Stimulated activated CD8-positive, alpha-beta memory T cell treated with anti-CD3 and anti-CD28 coated beads, Interleukin-4, amount 100 ng/mL, for 1 hour (primary cell): ENCODE measurements at places on chromosomes 12 and 14.

- no peak for DNase-seq
Measured at GRCh38 chr12:6207259-6207925, 7.2 kb downstream of the CD9 start.

DNA sequence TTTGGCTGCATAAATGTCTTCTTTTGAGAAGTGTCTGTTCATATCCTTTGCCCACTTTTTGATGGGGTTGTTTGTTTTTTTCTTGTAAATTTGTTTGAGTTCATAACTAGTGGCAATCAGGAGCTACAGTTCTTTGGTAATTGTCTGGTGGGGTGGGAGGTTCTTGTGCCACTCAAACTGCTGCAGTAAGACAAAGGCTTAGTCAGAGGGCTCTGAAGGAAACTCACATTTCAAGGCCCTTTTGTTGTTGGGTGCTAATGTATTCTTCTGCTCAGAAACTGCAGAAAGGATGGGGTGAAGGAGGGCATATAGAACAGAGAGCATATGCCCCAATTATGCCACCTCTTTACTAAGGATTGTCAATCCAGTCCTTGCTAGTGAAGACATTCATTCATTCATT is 21.9 kb downstream of the MYRFL start:
- no peak for DNase-seq

GRCh38 chr12:91327131-91327530 is 144.5 kb upstream of the DCN start:
- no peak for DNase-seq

- no peak for DNase-seq
Measured at GRCh38 chr12:105978686-105979085, 160.1 kb downstream of the NUAK1 start.

GRCh38 chr12:88634008-88634407 is 53.7 kb upstream of the KITLG start:
- no peak for DNase-seq

GRCh38 chr12:130137040-130138018 is 24.9 kb upstream of the FZD10 start:
- no peak for DNase-seq

GRCh38 chr12:15541996-15542631 is 219.8 kb downstream of the PTPRO start:
- DNase-seq: no peak
